ENCODE measurements at places on chromosomes 11 and 22.

GRCh38 chr11:2302306-2302895, 588 bp downstream of the TSPAN32 start:
- no peak for DNase-seq

GRCh38 chr11:98734686-98735085, 286.1 kb upstream of the CNTN5 start:
- DNase-seq: no peak

DNA sequence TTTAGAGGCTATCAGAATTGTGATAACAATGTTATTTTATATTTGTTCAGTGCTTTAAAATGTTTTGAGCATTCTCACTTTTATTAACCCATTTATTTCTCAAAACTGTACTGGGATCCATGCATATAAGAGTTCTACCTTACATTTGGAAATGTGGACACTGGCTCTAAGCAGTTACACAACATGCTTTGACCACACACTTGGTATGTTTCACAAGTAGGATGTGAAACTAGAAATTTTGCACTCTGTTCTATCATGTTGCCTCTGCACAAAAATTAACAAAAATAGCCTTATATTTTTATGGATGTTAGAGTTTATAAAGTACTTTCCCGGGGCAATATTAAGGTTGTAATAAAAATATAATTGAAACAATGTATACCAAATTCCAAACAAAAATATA, 126.9 kb upstream of the CHORDC1 start:
- DNase-seq: no peak

DNA sequence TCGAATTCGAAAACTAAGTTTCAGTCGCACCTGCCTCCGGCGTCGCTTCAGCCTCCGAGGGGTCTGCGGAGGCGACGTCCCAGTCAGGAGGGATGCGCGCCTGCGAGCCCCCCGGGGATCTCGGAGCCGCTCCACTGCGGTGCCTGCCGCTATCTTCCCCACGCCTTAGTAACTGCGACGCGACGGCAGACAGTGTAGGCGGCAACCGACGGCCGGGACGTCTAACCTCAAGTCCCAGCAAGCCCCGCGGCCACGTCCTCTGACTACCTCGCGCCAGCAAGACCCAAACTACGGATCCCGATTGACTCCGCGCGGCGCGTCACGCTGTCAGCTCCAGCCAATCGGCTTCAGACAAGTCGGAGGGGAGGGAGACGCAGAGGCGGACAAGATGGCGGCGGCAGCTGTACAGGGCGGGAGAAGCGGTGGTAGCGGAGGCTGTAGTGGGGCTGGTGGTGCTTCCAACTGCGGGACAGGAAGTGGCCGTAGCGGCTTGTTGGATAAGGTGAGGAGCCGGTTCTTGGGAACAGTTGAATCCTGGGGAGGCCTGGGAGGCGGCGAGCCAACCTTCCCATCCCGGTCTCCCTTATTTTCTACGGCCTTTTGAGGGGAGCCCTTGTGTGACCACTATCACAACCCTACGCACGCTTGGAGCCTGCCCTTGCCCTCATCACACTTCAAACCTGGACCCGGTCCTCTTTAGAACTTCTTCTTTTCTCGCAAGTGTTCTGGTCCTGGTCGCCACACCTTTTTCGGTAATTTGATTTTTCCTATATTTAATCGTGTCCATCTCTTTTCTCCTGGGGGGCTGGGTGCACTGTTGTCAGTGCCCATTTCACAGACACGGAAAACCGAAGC, at the start of the genes SPCS2 and XRRA1:
Gene SPCS2 (plus strand): TSS at position 369 of the 855 bp plus-strand sequence. CDS start 20 bp downstream, at position 389.
Gene XRRA1 (minus strand): TSS at position 194 of the 855 bp plus-strand sequence. CDS start 8,213 bp downstream, outside the sequence.
- DNase-seq: peak; percentile 91

GRCh38 chr11:75233754-75234172, 6.8 kb upstream of the TPBGL start:
- DNase-seq: no peak

- DNase-seq: no peak
Measured at GRCh38 chr11:2135648-2136201, 3.5 kb downstream of the IGF2 start.

DNA sequence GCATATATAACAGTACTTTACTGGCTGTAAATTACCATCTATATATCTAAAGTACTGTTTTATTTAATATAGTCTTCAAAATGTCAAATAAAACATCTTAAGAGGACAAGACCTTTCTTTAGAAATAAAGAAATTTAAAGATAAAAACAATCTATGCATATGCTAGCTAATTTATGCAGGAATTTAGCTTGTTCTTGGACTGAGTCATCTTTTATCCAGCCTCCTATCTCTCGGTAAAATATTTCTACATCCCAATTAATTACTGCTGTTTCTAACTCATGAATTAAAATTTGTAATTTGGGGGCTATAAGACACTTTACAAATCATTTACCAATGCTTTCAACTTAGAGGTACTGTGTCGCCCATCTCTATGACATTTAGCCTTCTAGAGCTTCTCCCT, 72.8 kb upstream of the DDI1 start:
- DNase-seq: no peak

DNA sequence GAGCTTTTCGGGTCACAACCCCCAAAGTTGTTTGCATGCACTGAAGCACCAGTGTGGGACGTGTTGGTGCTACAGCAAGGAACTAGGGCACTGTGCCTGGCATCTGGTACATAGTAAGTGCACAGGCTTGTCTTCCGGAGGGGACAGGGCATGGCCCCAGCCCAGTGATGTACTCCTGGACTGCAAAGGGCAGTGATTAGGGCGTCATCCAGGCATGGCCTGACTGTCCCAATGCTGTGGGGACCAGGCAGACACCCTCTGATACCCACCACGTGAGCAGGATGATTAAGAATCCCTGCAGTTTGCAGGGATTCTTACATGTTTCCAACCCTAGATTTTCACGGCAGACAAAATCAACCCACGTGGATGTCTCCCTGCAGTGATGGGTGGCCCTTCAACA, 50.0 kb upstream of the RFPL3 start:
- DNase-seq: no peak

- no peak for DNase-seq
Measured at GRCh38 chr11:110795112-110795624, 82.9 kb upstream of the ARHGAP20 start.

DNA sequence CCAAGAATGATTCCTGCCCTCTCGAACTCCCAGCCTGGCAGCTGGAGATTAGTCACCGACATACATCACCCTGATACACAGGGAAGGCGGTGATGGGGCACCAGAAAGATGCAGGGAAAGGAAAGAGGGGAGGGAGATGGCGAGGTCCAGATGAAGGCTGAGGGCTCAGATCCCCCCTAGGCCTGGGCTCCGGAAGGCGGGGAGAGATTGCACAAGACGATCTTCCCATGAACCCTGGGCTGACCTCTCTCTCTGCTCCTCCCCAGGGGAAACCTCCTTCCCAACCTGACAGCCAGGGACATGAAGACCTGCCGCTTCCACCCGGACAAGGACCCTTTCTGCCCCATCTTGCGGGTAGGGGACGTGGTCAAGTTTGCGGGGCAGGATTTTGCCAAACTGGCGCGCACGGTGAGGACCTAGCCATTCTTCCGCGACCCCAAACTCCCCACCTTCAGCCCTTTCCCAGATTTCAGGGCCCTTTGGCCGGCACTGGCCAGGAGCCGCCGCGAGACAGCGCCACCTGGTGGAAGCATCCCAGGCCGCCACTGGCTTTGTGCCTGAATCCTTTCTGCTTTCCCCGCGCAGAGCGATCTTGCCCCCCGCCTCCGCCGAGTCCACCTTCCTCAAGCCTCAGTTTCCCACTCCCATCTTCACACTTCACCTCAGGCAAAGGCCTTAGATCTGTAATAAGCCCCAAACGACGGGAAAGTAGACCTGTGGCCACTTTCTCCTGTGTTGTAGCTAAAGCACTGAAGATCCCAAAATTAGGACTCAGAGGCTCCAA, 11.5 kb downstream of the P2RX3 start:
- DNase-seq: peak; percentile 25

- no peak for DNase-seq
Measured at GRCh38 chr11:117924631-117925170, 4.5 kb downstream of the TMPRSS13 start.

DNA sequence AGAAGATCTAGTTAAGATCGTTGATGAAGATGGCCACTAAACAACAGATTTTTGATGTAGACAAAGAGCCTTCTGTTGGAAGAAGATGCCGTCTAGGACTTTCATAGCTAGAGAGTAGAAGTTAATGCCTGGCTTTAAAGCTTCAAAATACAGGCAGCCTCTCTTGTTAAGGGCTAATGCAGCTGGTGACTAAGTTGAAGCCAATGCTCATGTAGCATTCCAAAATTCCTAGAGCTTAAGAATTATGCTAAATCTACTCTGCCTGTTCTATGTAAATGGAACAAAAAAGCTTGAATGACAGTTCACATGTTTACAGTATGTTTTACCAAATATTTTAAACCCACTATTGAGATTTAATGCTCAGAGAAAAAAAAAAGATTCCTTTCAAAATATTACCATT, 492.6 kb downstream of the CNTN5 start:
- no peak for DNase-seq

GRCh38 chr11:47595029-47595428, 818 bp upstream of the C1QTNF4 start:
- DNase-seq: no peak

- DNase-seq: no peak
Measured at GRCh38 chr11:11420191-11420898, 67.3 kb upstream of the CSNK2A3 start.

DNA sequence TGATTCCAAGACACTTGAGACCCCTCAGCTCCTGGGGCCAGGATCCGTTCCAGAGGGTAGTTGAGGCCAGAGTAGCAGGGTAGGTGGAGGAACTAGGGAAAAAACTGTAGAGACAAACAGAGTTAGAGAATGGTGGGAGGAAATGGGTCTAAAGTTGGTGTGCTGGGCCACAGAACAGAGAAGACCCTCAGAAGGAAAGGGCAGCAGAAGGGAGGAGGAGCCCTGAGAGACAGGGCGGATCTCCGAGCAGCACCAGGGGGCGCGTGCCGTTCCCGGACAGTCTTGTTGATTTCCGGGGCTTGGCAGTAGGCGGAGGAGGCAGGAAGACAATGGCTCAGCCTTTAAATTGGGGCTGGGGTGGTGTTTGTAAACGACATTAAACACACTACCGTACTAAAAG, 2.4 kb upstream of the CECR2 start:
- no peak for DNase-seq

- no peak for DNase-seq
Measured at GRCh38 chr11:108198833-108199232, 23.6 kb downstream of the NPAT start.
